ENCODE measurements at places on chromosomes 11 and 22.

DNA sequence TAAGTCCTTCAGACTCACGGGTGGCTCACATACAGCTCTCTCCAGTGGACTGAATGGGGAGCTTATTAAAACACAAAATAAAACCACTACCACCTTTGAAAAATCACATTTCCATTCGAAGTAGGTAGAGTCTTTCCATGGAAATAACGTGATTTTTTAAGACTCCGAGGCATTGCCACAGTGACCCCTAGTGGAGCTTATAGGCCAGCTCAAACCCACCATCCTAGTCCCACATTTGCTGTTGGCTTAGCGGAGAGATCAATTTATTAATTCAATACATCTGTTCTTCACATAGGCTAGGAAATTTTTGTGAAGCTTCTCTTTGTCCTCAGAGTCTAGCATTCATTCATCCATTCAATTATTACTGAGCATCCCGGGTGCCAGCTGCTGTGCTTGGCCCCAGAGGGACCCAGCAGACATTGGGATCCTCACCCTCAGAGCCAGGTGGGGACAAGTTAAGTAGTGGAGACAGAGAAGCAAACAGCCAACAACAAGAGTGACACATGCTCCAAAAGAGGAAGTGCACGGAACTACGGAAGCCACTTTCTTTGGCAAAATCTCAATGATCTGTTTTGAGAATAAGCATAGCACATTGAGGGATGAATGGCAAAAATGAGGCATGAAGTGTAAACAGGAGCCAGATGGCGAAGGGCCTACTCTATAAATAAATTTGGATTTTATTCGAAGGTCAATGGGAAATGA is 10.2 kb upstream of the P4HA3 start:
- DNase-seq, result no peak

- DNase-seq, result no peak
Observed at GRCh38 chr22:36221799-36222751, 17.3 kb downstream of the APOL2 start.

DNA sequence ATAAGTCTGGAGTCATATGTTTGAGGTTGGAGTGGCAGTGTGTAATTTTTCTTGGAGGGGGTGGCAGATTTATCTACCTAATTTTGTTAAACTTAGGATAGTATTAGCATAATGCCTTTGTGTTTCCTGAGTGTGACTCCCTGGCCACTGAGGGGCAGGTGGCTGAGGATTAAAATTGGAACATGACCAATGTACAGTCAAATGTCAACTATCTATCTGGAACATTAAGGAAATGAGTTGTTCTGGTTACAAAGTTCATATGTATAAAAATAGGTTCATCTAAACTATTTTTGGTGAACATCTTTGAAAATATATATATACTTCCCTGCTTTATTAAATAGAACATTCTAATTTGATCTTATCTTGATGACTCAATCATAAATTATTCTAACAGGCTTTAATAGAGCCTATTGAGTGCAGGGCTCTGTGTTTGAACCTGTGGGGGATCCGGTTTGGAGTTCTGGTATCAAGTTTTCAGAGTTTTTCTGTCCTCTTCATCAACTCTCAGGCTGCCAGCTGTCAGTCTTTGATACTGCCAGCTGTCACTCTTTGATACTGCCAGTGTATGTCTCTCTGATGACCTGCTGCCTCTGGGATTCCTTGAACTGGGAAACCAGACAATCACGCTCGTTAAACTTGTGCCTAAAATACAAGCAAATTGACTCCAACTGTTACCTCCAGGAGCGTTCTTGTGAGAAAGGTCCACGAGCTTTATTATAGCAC is 309.6 kb downstream of the METTL15 start:
- no peak for DNase-seq

GRCh38 chr11:95339086-95339901 is 108.3 kb upstream of the SESN3 start:
- DNase-seq, result no peak

GRCh38 chr22:28348613-28349609 is 330.7 kb downstream of the TTC28 start:
- no peak for DNase-seq

GRCh38 chr11:64762277-64762673 is 2.5 kb upstream of the PYGM start:
- DNase-seq, result no peak

DNA sequence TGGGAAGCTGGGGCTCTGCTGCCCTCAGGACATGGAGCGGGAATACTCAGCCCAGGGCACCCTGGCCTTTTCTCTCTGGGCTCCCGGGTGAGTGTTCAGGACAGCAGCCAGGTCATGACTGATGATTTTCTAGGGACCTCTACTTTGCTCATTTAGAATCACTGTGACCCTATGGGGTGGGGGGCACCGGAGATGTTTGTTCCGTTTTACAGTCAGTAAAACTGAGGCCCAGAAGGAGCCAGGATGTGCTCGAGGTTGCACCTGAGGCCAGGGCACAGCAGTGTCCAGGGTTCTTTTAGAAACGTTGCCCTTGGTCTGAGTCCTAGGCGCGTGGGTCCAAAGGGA is 48.1 kb downstream of the SMIM38 start:
- DNase-seq, result no peak

- DNase-seq, result no peak
Observed at GRCh38 chr11:117933475-117933874, 4.3 kb upstream of the TMPRSS13 start.

- no peak for DNase-seq
Observed at GRCh38 chr11:59427068-59427382, 812 bp upstream of the OR5A2 start.

DNA sequence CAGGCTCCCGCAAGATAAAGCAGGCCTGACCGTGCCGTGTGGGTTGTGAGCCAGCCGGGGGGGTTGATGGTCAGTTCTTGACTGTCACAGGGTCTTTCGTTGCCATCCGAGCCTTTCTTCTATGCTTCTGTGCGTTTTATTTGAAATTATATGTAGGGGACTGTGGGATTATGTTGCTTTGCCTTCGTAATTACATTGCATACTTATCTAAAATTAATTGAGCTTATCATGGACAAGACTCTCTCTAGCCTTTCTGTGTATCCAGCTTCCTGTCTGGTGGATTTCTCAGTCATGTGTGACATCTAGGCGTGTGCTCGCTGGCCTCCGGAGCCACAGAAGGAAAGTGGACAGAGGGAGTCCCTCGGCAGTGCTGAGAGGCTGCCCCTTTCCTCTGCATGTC is 93.2 kb downstream of the TBC1D22A start:
- DNase-seq, result no peak

- no peak for DNase-seq
Observed at GRCh38 chr11:116596346-116597260, 176.2 kb downstream of the BUD13 start.

- no peak for DNase-seq
Observed at GRCh38 chr22:28021998-28022660, 103.1 kb upstream of the PITPNB start.

DNA sequence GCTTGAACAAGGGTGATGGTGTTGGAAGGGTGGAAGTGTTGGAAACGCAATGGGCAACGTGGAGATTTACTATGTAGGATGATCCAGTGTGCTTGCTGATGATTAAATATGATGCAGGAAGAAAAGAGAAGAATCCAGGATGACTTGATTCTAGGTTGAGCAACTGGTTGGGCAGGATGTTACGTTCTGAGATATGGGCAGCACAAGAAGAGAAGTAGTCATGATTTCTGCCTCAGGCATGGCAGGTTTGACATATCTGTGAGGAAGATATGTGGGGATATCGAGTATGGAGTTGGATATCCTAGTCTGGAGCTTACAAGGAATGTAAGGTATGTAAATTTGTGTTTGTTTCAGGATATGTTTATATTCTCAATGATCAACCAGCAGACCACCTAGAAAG is 1.9 kb downstream of the OR52K1 start:
- DNase-seq, result no peak

DNA sequence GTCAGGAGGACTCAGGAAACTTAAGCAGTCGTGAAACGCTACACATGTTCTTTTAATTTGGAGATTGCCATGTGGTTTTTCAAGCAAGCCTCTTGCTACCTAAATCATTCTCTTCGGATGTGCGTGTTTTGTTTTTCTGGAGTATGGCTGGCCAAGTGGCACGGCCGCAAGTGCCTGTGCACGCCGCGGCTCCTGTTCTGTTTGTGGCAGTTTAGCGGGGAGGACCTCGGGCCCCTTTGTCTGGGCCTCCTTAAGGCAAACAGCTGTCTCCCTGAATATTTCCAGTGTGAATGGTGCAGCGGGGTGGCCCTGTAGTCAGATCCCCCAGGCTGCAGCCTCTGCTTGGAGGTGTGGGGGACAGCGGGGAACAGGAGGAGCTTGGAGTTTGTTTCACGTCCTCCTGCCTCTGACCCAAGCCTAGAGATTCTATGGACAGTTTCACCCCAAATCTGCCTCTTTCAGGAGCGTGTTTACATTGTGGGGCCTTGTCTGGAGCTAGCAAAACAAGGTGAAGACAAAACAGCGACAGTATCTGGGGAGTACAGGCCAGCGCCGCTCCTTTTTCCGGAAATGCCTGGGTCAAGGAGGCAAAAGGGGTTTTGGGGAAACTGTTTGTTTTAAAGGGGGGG is 1.3 kb downstream of the LRP5 start:
- DNase-seq, result no peak

DNA sequence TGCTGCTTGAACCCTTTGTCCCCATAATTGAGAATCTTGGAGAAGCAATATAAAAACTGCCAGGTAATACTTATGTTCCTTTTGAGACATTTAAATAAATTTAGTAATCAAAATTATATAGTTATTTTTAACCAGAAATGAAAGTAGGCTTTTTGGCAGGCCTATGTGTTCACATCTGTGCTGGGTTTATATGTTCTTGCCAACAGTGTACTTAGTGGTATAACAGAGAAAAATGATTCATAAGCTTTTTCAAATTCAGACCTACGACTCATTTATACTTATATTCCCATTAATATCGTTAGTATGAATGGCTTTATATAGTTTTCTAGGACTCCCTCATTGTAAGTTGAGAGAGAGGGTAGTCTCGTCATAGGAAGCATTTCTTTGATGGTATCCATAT is 79.0 kb downstream of the DDX10 start:
- no peak for DNase-seq

DNA sequence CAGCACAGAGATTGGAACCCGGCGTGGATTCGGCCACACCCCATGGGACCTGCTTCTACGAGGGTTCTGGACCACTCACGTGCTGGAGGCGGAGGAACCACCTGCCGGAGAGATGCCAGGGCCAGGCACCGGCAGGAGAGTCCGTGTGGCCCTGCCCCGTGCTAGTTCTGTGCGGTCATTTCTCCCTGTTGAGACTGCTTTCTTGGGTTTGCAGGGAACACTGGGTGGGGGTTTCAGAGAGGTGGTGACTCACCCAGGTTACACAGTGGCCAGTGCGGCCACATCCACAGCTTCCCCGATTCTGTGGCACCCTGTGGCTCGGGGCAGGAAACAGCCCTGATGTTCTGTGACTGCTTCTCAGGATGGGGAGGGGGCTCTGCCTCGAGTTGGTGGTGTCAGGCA is 3.6 kb upstream of the PHLDA2 start:
- DNase-seq, result no peak

GRCh38 chr11:61445516-61445915 is 15.6 kb downstream of the SDHAF2 start:
- no peak for DNase-seq

- DNase-seq, result no peak
Observed at GRCh38 chr11:133525976-133526375, 6.3 kb downstream of the OPCML start.

DNA sequence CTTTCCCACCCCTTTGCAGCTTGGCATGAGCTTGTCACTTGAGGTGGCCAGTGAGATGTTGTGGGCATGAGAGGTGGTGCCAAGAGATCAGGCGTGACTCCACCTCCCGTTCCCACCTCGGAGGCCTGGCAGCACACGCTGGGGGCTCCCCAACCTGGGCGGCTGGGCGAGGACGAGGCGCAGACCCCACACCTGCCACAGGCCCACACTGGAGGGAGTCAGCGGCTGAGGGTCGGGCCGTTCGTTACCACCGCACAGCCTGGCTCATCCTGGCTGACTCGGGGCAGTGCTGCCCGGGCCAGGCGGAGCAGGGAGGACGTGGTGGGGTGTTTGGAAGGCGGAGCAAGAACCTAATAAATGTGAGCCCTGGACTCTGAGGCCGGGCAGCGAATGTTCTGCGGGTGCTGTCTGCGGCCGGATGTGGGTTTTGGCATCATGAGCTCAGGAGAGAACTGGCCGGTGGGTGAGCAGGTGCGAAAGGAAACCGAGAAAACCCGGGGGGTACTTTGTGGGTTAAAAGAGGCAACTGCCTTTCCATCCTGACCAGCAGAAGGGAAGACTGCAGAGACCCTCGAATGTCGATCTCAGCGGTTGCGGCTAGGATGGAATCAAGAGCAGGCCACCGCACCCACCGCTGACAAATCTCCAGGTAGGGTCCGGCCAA is 10.2 kb upstream of the IFITM3 start:
- no peak for DNase-seq

DNA sequence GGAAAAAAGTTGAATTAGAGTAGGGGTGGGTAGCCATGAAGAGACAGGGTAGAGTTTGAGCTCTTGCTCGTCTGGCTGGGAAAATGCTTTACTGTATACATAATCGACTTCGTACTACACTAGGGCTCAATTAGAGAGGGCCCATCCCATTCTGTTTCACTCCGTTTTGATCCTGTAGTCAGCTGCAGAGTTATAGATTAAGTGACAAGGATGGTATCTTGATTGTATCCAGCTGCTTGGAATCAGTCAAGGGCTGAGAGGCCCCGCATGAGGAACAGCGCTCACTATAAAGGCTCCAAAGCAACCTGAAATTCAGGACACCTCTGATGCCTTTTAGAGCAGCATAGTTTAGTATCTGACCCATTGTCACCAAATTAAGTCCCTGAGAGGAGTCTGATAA is 81.6 kb downstream of the ALX4 start:
- DNase-seq, result no peak

DNA sequence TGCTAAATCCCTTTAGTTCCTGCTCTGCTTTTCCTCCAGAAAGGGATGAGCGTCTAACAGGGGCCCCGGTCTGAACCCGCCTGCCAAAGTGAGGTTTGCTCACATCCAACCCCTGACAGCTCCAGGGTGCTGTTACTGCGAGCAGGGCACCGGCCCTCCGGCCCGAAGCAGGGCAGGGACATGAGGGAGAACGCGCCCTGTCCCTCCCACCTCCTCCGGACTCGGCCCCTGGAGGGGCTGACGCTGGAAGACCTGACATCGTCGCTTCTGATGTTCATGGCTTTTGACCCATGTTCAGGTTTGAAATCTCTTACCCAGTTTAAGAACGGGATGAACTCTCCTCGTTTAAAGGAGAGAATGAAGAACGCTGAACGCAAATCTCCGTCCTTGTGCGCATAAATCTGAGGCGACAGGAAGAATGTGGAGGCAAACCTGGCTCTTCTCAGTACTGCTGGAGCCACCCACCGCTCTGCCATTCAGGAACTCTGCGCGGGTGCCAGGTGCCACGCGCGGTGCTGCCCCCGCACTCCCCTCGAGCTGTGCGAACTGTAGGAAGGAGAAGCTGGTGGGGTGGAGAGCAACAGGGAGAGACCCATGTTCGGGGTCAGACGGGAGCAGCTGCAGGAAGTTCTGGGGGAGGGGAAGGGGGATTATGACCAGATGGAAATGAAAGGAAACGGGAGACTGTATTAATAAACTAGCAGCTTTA is 826 bp upstream of the EEF1G start:
- DNase-seq, result no peak

DNA sequence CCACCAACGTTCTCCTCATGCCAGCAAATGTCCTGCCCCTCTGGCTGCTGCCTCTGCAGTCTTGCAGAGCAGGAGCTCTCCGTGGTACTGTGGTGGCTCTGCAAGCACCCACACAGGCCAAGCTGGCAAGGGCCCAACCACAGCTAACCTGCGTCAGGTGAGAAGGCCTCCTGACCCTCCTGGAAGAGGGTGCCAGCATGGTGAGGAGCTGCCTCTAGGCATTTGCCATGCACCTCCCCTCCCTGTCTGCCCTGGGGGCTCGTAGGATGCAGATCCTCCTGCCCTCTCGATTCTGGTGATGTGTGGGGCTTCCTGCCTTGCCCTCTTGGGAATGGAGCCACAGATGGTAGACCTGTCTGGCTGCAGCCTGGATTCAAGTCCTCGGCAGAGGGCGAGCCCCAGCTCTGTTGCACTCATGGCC is 1408.8 kb downstream of the TBC1D22A start:
- DNase-seq, result no peak

Measured in GM12892 (cell line).